ENCODE measurements at places on chromosomes 1 and 21. TPM values are rescaled to one million over a fixed set of nuclear protein-coding genes. Genes with fewer than 3 reads are reported as not detected.

AKR7A3 gene
- 1.0 TPM for total RNA-seq

CASQ1 gene
- total RNA-seq = 1.1 TPM

GFI1 gene
- total RNA-seq = 78.8 TPM

GRHL3 gene
- total RNA-seq = not detected

DNA sequence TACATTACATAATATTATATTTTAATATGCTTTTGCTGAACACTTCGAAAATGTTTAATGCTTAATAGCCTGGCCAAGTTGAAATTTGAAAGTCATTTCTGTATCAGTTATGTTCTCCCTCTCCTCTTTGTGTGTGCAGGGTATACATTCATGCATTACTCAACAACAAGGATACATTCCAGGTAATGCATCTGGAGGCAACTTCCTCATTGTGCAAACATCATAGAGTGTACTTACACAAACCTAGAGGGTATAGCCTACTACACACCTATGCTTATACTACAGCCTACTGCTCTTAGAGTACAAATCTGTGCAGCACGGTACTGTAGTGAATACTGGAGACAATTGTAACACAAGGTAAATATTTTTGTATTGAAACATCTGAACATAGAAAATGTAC is 407.3 kb downstream of the MRPL39 start:
- no peak for DNase-seq

DNA sequence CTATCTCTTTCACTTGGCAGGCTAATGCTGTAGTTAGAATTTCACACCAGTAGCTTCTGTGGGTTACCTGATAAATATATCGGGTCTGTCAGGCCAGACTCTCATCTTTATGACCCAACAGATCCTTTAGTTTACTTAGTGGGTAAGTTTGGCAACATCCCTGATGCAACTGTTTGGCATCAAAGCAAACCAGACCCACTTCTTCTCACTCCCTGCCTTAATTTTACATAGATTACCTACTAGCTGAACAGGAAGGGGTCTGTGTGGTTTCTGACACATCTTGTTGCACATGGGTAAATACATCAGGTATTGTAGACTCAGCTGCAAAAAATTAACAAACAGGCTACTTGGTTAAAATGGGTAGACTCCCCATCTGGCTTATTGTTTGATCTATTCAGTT is 3.2 kb upstream of the GUK1 start:
- no peak for DNase-seq

GRCh38 chr1:68409426-68409825 is 40.3 kb downstream of the RPE65 start:
- DNase-seq = no peak

DNA sequence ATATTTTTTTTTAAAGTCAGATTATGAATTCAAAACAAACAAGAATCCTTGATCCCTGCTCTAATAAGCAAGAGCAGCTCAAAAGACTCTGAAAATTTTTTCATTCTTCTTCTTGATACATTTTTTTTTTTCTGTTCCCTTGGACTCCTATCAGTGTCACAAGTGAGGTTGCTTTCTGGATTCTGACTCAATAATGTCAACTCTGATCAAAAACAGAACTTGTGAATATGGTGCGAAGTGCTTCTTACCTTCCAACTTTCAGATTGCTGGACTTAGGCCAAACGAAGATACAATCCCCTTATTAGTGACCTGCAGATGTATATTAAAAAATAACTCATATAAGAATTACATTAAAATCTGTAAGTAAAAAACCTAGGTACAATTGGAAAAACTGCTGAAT is 136.1 kb downstream of the GPATCH2 start:
- DNase-seq = no peak

DNA sequence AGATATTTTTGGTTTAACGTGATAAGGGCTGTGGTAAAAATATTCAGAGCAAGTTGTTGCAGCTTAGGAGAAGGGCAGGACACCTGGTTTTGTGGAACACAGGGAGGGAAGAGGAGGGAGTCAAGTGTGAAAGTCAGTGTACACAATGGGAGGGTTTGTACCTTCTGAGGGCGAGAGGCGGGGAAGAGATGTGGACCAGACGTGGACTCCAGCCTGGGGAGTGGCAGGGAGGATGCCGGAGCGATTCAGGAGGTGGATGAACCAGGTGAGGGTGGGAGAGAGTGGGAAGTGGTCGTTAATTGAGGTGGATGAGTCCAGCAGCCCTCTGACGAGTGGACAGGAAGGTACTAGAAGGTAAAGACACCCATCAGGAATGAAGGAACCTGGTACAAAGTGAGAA is 52.2 kb upstream of the IRF2BP2 start:
- DNase-seq = no peak

- DNase-seq = no peak
These were observed 14.0 kb downstream of the AK2 start for GRCh38 chr1:33022650-33023200.

- DNase-seq = no peak
These were observed 240.1 kb downstream of the NPHP4 start for GRCh38 chr1:5751833-5752745.

GRCh38 chr1:65404941-65405340 is 15.5 kb upstream of the LEPR start:
- no peak for DNase-seq

DNA sequence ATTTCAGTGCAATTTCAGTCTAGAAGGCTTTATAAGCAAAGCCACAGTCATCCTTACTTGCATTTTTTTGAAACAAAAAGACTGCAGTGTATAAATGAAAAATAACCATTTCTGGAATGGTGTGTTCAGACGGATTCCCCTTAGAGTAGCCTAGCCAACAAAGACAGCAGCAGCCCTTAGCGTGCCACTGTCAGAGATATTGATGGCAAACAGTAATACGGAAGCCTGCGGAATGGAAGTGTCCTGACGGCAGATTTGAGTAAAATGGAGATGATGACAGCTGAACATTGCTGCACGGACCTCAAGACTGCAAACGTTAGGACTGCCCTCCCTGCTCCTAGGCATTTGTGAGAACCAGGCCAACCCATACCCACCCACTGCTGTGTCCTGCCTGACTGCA is 54.7 kb downstream of the PDE9A start:
- DNase-seq = no peak

GRCh38 chr21:43354026-43354420 is 72.9 kb downstream of the SIK1 start:
- no peak for DNase-seq

GRCh38 chr1:54698346-54698745 is 17.3 kb upstream of the TTC4 start:
- no peak for DNase-seq

DNA sequence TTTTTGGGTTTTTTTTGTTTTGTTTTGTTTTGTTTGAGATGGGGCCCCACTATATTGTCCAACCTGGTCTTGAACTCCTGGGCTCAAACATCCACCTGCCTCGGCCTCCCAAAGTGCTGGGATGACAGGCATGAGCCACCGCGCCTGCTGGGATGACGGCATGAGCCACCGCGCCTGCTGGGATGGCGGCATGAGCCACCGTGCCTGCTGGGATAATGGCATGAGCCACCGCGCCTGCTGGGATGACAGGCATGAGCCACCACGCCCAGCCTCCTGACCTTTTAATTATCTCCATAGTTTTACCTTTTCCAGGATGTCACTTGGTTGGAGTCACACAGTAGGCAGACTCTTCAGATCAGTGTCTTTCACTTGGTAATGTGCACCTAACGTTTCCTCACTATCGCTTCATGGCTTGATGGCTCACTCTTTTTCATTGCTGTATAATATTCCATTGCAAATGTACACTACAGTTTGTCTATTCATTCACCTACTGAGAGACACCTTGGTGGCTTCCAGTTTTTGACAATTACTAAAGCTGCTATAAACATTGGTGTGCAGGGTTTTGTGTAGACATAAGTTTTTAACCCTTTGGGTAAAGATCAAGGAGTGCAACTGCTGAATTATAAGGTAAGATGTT is 10.1 kb upstream of the PDXK start:
- no peak for DNase-seq

Measured in naive thymus-derived CD4-positive, alpha-beta T cell (primary cell).